HEK293T (cell line): ENCODE measurements at places on chromosomes 2 and 18.

DNA sequence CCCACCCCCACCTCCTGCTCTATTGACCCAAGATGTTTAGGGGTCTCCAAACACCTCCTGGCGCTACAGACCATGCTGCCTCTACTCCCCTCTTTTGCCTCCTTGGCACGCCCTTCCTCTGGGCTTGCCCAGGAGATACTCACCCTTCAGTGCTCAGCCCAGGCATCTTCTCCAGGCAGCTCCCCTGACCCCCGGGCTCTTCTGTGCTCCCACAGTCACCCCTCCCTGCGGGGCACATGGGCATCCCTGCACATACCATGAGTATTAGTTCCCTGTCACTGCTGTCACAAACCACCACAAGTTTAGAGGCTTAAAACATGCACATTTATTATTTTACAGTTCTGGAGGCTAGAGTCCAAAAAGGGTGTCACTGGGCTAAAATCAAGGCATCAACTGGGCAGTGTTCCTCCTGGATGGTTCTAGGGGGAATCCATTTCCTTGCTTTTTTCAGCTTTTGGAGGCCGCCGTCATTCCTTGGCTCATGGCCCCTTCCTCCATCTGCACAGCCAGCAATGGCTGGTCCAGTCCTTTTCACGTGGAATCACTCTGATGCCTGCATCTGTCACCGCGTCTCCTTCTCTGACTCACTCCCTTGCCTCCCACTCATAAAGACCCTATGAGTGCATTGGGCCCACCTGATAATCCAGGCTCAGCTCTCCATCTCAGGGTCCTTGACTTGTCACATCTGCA lies 230.4 kb upstream of the COPS8 start:
- DNase-seq = no peak

- DNase-seq = no peak
Measured at GRCh38 chr2:159695795-159696448, 16.4 kb upstream of the MARCHF7 start.

DNA sequence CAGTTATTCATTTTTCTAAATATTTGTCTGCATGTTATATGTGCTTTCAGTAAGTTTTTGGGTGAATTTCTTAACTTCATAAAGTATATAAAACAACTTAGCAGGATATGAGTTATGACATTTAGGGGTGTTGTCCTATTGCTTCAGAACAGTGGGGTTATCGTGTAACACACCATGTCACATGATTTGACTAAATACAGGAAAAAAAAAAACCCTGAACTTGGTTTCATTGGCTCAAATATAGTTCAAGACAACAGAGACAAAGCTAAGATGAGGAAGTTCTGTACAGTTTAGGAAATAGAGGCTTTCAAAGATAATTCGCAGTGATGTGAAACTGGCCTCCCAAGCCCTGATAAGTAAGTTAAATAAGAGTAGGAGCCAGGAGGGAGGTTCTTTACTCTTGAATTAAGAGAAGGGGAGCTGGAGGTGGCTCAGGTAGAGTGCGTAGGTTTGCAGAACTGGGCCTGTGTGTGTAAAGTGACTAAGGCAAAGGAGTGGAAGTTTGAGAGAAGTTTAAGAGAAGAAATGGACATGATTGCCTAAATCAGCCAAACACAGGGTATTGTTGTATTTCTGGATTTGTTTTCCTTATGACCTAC lies 53.9 kb downstream of the LIMS1 start:
- no peak for DNase-seq

GRCh38 chr18:3321133-3321812 lies 59.3 kb downstream of the MYL12B start:
- no peak for DNase-seq

DNA sequence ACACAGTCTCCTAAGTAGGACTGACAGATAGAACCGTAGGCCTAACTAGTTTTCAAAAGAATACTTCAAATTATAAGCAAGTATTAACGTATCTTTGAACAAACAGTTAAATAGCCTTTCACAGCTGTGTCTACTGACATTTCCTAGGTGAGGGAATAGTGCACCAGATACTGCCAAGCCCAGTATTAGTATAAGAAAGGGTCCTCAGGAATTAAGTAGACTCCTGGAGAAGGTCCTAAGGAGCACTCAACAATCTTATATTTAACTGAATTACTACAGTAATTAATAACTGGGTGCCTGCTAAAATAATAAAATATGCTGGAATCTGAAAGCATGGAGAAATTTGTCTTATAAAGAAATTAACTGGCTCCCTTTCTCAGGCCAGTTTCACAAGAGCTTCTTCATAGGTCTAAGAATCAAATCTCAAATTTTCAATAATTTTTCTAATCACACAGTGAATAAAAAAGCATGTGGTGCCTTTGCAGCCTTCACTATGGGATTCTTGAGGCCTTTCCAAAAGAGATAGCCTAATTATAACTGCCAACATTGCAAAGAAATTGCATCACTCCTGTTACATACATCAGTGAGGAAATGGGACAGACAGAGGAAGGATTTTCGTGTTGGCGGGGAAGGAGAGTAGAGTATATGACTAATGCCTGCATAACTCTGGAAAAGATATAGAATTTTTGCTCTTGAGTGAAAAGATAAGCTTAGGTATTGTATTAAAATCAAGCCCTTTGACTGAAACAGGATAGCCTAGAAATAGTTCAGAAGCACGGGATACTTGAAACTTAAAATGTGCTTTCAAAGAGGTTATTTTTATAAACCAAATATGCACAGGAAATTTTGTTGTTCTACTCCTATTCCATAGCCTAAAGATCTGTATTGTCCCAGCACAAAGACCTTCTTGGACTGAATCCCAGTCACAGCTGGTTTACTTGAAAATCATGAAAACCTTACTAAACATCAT lies 228.6 kb upstream of the STK17B start:
- DNase-seq = no peak

DNA sequence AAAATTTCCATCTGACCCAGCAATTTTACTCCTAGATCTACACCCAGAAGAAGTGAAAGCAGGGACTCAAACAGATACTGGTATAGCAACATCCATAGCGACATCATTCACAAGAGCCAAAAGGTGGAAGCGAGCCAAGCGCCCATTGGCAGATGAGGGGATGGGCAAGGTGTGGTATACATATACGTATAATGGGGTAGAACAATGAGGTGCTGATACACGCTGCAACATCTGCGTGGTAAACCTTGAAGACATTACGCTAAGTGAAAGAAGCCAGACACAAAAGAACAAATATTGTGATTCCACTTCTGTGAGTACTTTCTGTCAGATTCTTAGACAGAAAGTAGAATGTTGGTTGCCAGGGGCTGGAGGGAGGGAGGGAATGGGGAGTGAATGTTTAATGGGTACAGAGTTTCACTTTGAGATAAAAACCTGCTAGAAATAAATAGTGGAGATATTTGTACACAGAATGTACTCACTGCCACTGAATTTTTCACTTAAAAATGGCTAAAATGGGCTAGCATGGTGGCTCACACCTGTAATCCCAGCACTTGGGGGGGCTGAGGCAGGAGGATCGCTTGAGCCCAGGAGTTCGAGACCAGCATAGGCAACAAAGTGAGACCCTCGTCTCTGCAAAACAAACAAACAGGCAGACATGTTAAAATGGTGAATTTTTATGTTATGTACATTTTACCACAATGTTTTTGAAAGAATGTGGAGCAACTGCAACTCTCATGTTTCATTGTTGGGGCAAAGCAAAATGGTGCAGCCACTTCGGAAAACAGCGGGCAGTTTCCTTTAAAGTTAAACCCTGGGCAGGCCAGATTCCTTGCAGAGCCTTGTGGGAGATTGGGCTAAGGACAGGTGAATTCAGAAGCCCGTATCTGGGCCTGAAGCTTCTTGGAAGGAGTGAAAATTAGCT lies 103.4 kb upstream of the MYCN start:
- DNase-seq = no peak

DNA sequence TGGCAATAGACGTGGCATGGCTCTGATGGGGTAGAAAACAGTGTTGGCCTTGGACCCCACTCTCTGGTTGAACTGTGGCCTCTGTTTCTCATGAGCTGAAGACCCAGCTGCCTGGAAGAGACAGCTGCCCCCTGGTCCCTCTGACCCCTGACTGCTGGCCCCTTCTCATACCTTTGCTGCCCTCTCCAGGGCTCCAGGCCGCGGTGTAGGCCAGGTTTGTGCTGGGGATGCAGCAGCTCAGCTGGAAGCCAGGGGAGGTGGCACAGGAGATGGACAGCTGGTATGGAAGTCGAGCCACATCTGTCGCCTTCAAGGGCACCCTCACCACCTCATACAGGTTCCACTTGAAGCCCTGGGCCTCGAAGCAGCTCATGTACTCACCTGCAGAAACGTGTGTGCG lies 31.7 kb upstream of the SELENOI start:
- no peak for DNase-seq

GRCh38 chr2:20288642-20289340 lies 61.9 kb downstream of the PUM2 start:
- DNase-seq = no peak

DNA sequence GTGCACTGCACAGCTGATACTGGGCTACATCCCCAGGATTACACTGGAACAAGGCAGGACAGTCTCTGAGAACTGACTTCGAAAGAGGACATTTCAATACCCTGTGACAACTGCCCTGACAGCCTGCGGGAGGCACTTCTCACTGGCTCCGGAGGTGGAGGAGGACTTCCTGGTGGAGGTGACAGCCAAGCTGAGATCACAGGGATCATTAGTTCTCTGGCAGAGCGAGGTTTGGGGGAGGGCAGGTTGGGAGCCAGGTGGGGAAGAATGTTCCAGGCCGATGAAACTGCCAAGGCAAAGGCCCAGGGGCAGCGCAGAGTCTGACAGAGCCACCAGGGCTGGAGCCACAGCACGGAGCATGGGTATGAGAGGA lies 28.0 kb upstream of the NPAS2 start:
- no peak for DNase-seq

DNA sequence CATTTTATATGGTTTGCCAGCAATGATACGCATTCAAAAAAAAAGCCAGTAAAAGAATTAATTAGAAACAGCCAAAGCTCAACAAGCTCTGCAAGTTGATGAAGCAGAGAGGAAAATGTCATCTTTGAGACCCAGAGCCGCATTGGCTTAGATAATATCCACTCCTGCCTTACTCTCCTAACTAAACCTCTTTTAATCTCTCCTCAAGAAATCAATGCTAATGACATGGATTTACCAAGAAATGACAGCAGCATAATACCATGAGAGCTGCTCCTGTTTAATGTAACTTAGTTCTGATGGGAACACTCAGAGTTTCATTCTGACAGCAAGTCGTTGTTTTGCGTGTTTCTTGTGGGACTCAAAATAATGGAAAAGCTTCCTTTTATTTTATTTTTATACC lies 1099.4 kb upstream of the PIK3C3 start:
- no peak for DNase-seq

GRCh38 chr18:55384551-55385275 lies 203.3 kb downstream of the TCF4 start:
- peak; percentile 31 for DNase-seq

GRCh38 chr2:19649142-19649541 lies 252.6 kb downstream of the TTC32 start:
- no peak for DNase-seq

DNA sequence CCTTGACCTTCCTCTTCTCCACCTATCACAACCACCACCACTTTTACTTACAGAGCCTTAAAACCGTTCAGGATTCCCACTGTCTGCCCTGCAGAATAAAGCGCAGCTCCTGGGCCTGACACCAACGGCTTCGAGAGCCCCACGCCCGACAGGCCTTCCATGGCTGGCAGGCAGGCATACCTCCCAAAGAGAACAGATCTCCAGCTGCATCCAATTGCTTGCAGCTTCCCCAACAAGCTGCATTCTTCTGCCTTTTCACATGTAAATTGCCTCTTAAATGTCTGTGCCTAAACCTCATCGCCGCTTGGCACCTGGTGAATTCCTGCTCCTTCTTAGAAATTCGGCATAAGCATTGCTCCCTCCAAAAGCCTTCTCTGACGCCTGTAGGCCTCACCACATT lies 31.5 kb upstream of the FAM124B start:
- no peak for DNase-seq

DNA sequence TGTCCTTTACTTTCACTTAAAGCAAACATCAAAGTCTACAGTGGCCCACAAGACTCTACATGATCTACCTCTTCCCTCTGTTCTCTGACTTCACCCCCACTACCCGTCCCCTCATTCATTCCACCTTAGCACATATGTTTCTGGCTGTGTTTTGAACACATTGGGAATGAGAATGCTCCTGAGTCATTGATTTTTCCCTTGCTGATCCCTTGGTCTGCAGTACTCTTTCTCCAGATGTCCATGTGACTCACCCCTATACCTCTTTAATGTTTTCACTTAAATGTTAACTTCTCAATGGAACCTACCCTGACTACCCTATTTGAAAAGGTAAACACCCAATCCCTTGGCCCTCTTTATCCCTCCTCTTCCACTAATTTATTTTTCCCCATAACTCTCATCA lies 30.7 kb upstream of the FRZB start:
- no peak for DNase-seq

DNA sequence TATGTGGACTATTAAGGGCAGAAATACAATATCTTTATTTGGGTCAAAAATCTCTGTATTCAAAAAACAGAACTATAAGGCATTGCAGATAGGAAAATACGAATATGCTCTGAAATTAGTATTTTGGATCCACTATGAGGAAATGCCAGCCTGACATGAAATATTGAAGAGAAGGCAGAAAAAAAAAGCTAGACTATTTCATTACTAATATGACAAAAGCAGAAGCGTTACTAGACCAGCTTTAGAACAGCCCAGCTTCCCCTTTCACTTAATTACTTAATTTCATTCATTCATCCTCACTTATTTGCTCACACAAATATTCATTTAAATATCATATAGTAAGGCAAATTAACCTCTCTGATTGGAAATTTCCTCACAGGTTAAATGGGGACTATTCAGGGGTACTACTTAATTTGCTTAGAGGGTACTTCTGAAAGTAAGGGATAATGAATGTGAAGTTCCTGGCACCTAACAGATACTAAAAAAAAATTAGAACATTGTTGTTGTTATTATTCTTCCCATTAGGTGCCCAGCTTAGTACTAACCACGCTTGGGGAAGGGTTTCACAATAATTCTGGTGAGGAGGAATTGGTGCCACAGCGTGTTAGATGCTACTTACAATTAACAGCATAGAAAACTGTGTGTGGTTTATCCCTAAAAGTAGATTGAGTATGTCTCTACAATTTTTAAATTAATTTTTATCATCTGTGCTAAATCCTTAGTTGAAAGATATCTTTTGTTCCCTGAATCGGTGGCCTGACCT lies 71.1 kb upstream of the CTLA4 start:
- no peak for DNase-seq

GRCh38 chr2:149399934-149400615 lies 69.7 kb downstream of the LYPD6 start:
- DNase-seq = no peak

DNA sequence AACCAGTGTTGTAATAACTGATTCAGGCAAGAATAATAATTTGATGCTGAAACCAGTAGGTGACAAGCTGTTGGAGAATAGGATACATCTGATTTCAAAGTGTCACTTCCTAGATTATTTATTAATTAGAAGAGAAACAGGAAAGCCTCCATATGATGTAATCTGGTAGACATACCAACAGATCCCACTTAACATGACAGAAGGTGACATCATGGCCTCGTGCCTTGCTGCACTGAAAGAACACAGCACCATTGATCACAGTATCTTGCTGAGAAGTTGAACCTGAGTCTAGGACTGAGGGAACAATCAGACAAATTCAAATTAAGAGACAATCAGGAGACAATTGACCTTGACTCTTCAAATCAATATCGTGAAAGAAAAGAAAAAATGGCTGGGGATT lies 131.6 kb upstream of the DLGAP1 start:
- no peak for DNase-seq
